Activated CD4-positive, alpha-beta T cell treated with anti-CD3 and anti-CD28 coated beads, Interleukin-2, amount 50 U/mL, for 24 hours (primary cell): ENCODE measurements at places on chromosomes 3 and 15.
A peak's percentile ranks its signal among the peaks of the same experiment; 100 is the strongest.

DNA sequence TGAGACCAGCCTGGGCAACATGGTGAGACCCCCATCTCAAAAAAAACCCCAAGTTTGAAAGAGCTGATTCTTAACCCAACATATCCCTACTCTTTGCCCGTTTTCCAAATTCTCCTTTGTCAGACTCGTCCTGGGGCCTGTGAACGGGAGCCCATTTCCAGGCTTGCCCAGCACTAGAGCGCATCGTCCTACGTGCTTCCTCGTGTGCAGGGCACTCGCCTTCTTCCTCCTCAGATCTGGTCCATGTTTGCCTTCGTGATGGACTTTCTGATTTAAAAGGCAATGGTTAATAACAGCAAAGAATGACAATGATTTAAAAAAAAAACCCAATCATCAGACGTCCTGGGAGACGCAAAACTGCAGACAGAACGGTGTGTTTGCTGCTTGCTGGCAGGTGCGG, 10.1 kb downstream of the MELTF start:
- DNase-seq, result no peak

DNA sequence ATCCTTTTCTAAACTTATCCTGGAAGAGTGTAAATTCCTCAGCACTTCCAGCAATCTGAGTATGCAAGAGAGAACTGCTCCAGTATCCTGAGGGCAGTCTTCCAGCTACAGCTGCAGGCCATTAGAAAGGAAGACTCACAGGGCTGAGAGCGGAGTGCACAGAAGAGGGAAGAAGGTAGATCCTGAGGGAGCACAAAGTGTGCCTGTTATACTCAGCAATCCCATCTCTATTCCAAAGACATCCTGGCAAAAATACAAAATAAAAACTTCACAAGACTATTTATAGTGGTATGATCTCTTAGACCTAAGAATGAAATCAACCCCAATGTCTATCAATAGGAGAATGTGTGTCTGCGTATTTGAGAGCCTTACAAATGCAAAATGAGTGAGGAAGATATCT, 292.0 kb downstream of the ZIC1 start:
- DNase-seq, result no peak

DNA sequence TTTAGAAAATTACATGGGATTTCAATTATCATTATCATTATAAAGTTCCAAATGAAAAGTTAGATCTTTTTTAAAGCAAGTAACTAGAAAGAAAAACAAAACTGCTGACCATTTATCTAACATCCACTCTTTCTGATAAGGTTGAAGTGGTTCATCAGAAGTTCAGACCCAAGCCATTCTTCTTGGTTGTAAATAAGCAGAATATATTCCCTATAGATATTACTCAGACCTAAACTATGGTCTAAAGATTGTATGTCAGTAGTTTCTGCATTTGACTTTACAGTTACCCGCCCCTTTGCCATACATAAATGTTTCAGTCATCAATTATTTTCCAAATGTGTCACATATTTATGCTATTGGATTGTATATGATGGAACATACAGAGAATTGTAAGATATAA, 136.7 kb downstream of the PLOD2 start:
- no peak for DNase-seq

DNA sequence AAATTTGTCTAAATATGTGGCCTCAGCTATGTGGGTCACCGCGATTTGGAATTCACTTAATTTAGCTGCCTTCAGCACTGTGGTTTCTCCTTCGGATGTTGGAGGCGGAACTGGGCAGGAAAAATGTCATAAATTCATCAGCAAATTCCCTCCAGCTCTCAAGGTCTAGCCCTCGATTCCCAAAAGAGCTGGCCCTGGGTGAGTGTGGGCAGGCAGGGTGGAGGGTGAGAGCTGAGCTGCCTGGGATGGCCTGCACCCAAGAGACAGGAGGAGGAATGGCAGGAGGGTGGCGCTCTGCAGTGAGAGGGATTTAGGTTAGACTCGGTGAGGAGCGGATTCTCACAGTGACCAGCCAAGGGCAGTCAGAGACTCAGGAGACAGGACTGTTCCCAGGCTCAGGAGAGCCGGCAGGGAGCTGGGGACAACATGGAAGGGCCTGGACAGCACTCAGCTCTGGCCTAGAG, 57.1 kb downstream of the FEM1B start:
- no peak for DNase-seq

GRCh38 chr3:79178471-79179180, 589.2 kb downstream of the ROBO1 start:
- no peak for DNase-seq

GRCh38 chr3:71066356-71066755, 517.2 kb downstream of the FOXP1 start:
- no peak for DNase-seq

GRCh38 chr3:45607790-45608189, 13.2 kb downstream of the LIMD1 start:
- no peak for DNase-seq

- no peak for DNase-seq
Measured at GRCh38 chr15:78618064-78618463, 2.7 kb downstream of the CHRNA3 start.

- DNase-seq, result no peak
Measured at GRCh38 chr3:65004795-65005295, 317.0 kb upstream of the ADAMTS9 start.

DNA sequence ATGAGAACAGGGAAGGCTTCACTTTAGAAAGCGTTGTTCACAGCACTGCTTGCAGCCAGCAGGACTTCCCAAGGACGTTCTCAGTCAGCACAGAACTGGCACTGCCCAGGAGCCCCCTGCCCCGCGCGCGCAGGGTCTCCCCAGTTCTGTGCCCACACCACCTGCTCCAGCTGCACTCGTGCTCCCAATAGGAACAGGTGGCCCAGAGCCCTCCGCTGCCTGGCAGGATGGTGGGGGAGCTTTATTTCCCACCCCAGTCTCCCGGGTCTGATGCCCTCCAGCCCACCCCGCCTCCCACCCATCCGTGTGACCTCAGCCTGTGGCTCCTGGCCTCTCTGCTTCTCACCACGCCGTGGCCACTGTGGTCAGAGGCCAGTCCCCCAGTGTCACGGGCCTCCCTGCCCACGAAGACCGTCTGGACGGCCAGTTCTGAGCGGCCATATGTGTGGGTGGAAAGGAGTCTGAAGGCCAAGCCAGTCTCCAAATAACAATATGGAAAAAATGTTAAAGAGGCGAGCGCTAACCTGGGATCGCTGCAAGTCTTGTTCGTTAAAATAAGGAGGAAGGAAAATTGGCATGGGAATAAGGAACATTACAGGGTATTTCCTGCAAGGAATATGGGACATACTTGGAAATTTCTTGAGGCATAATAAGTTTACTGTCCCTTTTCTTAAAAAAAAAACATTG, 54.6 kb upstream of the PCSK6 start:
- no peak for DNase-seq

GRCh38 chr3:186461141-186461540, 83.0 kb downstream of the CRYGS start:
- DNase-seq, result no peak

- no peak for DNase-seq
Measured at GRCh38 chr3:126270145-126270811, 86.9 kb downstream of the KLF15 start.

GRCh38 chr3:120673116-120673515, 8.9 kb downstream of the HGD start:
- no peak for DNase-seq

- DNase-seq, result no peak
Measured at GRCh38 chr3:185411133-185411532, 48.2 kb downstream of the MAP3K13 start.

DNA sequence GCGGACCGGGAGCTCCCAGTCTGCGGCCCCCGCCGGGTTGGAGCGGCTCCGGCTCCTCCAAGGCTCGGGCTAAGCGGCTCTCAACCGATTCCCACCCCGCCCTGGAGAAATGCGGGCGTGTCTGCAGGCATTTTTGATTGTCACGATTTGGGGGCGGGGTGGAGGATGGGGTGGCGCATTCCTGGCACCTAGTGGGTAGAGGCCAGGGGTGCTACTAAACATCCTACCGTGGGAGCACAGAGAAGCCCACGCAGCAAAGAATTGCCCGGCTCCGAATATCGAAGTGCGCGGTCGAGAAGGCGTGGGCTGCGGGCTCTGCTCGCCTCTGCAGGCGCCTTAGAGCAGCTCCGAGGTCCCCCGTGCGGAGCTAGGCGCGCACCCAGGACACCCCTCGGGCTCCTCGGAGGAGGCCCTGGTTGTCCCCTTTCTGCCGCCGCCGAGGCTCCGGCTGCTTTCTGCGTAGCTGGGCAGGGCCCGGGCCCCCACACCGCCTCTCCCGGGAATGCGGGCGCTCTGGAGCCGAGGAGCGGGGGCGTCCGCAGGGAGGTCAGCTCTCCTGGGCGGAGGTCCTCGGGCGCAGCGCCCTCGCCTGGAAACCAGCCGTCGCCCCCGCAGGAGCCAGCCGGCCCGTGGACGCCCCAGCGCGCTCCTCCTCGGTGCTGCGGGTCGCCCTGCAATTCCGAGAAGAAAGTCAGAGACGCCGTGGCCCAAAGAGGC, 16.5 kb upstream of the LAMP3 start:
- DNase-seq, result no peak

DNA sequence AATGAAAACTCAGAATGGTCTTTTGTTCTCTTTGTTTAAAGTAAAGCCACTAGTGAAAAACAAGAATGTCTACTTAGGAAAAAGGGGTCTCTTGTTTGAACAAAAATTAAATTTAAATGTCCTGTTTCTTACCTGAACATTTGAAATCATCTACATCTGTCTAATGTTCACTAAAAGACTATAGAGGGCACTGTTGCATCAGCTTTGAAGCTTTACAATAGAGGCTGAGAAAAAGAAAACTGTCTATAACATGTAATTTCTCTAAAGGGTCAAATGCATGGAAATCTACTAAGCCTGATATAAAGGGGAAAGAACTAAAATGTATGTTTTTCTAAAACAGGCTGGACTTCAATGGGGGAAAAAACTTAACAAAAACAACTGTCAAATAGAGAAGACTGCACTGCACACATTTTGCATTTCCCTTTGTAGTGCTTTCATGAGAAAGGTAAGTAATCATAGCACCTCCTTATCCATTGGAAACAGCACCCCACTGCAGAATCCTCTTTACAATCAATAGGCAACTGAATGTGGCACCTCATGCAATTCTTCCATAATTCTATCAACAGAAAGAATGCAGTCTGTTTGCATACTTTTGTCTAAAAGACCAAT, 26.3 kb downstream of the DPH6 start:
- peak; percentile 4 for DNase-seq

- no peak for DNase-seq
Measured at GRCh38 chr15:49101536-49101935, 53.9 kb downstream of the COPS2 start.

GRCh38 chr15:99613887-99614647, 48.3 kb downstream of the MEF2A start:
- no peak for DNase-seq

- no peak for DNase-seq
Measured at GRCh38 chr3:64084640-64085039, 61.3 kb upstream of the PSMD6 start.

DNA sequence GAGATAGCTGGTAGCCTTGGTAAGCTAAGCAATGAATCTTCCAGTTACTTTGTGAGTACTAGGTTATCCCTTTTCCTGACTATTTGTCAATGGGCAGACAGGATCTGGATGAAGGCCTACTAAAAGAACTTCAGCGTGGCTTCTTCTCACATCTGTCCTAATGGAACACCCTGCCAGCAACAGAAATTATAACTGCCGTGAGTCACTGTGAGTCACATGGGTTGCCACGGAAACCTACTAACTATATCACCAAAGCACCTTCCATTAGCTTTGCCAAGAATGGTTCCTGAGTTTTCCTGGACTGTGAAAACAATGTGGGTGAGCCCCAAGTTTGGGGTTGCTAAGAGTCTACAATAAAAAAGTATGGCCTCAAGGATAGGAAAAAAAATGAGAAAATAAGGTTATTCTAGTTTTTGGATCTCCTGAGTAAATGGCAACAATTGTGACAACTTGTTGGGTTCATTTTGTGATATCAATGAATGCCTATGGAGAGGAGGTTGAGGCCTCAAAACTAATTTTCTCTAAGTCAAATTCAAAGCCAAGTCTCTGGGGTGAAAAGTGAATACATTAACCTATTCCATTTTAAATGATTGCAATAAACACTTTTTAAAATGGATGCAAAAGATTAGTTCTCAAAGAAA, 195.1 kb upstream of the ICE2 start:
- peak; percentile 62 for DNase-seq

DNA sequence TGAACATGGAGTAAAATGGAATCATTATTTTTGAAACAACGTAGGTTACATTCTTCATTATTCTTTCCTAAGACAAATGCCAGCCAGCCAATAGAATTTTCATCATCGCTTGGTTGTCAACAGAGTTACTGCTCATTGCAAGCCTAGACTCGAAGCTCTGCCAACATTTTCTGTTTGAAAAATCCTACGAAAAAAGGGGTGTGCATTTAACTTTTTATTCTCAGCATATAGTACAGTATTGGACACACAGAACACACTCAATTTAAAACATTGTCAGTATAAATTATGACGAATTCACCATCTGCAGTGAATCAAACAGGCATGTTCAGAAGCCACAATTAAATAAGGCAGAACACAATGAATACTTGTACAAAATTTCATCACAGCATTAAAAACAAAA, 232.1 kb downstream of the NR1D2 start:
- DNase-seq, result no peak

GRCh38 chr3:185884641-185885040, 53.2 kb downstream of the TRA2B start:
- no peak for DNase-seq

- peak; percentile 35 for DNase-seq
Measured at GRCh38 chr3:105676621-105677300, 192.1 kb downstream of the CBLB start.

DNA sequence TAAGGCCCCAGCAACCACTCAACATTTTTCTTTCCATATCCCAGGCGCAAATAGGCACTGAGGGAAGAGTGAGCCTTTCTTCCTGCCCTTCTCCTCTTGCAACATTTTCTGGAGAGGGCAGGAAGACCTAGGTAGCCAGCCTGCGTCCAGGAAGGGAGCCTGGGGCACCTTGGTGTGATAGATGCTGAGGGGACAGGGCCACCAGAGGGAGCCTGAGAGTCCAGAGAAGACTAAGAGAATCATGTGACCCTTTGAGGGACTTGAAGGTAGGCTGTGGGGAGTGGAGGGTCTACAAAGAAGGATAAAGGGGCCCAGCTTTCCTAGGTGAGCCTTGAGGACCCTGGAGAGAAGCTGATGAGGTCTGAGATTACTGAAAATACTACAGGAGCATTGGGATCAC, 346.6 kb downstream of the CNTN6 start:
- DNase-seq, result no peak

GRCh38 chr3:170695486-170696064, 109.7 kb upstream of the SLC7A14 start:
- no peak for DNase-seq

DNA sequence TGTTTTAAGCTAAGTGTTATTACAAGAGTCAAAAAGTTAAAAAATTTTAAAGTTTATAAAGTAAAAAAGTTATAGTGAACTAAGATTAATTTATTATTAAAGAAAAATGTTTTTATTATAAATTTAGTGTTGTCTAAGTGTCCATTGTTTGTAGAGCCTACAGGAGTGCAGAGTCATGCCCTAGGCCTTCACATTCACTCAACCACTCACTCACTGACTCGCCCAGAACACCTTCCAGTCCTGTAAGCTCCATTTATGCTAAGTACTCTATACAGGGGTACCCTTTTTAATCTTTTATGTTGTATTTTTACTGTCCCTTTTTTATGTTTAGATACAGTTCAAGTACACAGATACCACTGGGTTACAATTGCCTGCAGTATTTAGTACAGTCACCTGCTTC, 37.2 kb downstream of the EEFSEC start:
- no peak for DNase-seq
